Smooth muscle cell of trachea (primary cell): ENCODE measurements at places on chromosomes 4 and X. TPM values are rescaled to one million over a fixed set of nuclear protein-coding genes. Genes with fewer than 3 reads are reported as not detected.

VEGFC gene
- total RNA-seq: 29.8 and 37.2 TPM in 2 replicates

SH3BGRL gene
- total RNA-seq: 48.3 and 61.0 TPM in 2 replicates

CLGN gene
- total RNA-seq: 11.6 and 34.2 TPM in 2 replicates

HNRNPDL gene
- total RNA-seq: 107 and 245 TPM in 2 replicates

MAGEC1 gene
- total RNA-seq: not detected in 2 replicates

TSPAN7 gene
- total RNA-seq: not detected in 2 replicates

ANXA10 gene
- total RNA-seq: 1.5 and 4.2 TPM in 2 replicates

DKC1 gene
- total RNA-seq: 26.3 and 29.8 TPM in 2 replicates

RAB40AL gene
- 0.50 and 0.73 TPM in 2 replicates for total RNA-seq

STBD1 gene
- total RNA-seq: 9.4 and 10.0 TPM in 2 replicates

PLP1 gene
- 0.44 and 1.5 TPM in 2 replicates for total RNA-seq

TLR6 gene
- 1.3 and 2.5 TPM in 2 replicates for total RNA-seq

SHISA3 gene
- 0.17 and 0.73 TPM in 2 replicates for total RNA-seq
